ENCODE measurements at places on chromosomes 5 and 9. TPM values are rescaled to one million over a fixed set of nuclear protein-coding genes. Genes with fewer than 3 reads are reported as not detected.
A peak's percentile ranks its signal among the peaks of the same experiment; 100 is the strongest.

The ST6GALNAC6 gene
- polyA plus RNA-seq, result 37.5 TPM

The CYLC2 gene
- not detected for polyA plus RNA-seq

The RANBP3L gene
- 0.19 TPM for polyA plus RNA-seq

The PCDHGB6 gene
- polyA plus RNA-seq, result 4.5 TPM

The HK3 gene
- polyA plus RNA-seq, result 4.3 TPM

The AJM1 gene
- polyA plus RNA-seq, result 5.5 TPM

The CLTA gene
- 139 TPM for polyA plus RNA-seq

The TYRP1 gene
- 12.7 TPM for polyA plus RNA-seq

The ANKRD18A gene
- 1.3 TPM for polyA plus RNA-seq

The INSL6 gene
- not detected for polyA plus RNA-seq

- no peak for DNase-seq
- H3K4me3 ChIP-seq, result no peak overlapping the region
- no peaks in the 10 kb centered on the region for H3K36me3 ChIP-seq
- no peak overlapping the region for H3K27ac ChIP-seq
- H3K27me3 ChIP-seq, result no peaks in the 10 kb centered on the region
Measured at GRCh38 chr9:125761676-125762450, 14.7 kb downstream of the PBX3 start.

DNA sequence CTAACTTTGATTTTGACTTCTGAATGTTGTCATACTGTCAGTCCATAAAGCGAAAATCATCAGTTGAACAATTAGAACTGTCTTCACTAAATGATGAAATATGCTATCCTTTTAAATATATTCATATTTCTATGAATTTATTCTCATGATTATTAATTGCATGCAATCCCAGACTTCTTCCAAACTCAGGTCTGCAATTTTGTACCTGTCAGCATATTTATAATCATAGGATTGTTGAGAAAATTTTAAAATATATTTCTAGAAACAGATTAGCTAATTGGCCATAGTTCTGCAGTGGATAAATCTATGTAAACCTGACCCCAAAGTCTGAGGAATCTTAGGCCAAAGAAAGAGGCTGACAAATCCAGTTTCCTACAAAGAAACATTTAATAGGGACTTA, 347.5 kb downstream of the SLCO4C1 start:
- H3K4me1 ChIP-seq, result no peaks in the 10 kb centered on the region
- H3K27me3 ChIP-seq, result no peaks in the 10 kb centered on the region
- H3K4me3 ChIP-seq, result no peak overlapping the region

DNA sequence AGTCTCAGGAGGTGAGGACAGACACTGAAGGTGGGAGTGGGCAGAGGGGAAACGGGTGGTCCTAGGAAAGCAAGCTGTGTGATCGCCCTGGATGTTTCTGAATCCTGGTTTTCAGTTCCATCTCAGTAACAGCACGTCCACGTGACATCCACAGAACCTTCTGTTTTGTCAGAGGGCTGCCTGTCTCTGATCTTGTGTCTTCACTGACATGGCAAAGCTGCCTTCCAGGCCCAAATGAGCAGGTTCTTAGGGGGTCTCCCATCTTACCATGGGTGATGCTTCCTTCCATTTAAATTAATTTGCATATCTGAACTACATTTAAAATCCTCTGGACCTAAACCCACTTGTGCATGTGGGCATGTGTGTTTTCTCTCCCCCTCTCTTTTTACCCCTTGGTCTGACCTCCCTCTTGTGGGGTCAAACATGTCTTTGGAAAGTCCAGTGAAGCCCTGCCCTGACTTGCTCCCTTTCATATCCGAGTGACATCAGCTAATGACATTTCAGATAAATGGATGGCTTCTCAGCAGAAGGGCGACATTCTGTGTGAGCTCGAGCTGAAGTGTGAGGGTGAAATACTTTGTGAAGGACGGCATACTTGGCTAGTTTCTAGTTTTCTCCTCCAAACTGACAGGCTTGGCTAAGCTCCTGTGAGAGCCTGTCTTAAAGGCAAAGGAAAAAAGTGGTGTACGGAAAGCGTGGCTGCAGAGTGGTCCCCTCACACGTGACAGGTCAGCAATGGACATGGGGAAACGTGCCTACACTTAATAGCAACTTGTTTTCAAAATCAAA, 204.8 kb upstream of the S1PR3 start:
- H3K27me3 ChIP-seq, result no peaks in the 10 kb centered on the region
- no peak overlapping the region for H3K27ac ChIP-seq
- DNase-seq, result no peak

GRCh38 chr9:82511626-82512025, 523.1 kb downstream of the SPATA31D1 start:
- no peaks in the 10 kb centered on the region for H3K27me3 ChIP-seq
- no peaks in the 10 kb centered on the region for H3K4me1 ChIP-seq
- DNase-seq, result no peak
- no peak overlapping the region for H3K4me3 ChIP-seq
- H3K27ac ChIP-seq, result no peak overlapping the region

DNA sequence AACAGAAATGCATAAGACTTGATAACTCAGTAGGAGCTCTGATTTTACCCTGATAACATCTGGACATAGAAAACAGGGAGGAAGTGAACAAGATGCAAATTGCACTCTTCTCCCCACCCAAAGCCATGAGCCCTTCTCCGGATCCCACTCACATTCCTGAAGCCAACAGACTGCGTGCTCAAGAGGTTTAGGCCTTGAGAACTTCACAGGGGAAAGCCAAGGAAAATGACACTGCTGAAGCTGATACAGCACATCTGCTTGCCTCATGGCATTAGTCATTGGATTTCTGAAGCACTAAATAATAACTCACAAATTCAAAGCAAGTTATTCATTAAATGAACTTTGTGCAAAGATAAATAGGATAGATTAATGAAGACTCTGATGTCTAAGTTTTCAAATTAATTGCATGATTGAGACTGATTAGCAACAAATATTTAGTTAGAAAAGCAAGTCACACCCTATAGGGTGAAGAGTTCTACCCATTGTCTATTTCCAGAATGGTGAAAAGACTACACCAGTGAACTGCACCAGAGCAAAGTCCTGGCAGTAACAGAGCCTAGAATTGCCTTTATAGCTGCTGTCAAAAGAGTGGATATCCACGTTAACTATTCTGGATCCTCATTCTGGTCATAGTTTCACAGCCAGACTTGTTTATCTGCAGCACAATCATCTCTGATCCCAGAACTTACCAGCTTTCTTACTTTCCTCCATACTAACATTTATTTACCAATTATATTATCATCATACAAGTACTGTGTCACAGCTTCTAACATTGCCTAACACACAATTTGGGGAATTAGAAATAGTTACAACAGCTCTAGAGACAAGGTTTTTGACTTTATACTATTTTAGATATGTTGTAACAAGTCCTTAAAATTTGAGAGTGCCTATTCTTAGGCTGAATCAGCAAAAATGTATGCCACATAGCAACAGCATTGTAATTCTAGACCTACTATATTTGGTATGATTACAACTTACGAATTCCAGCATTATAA, 432.1 kb upstream of the RGMB start:
- no peaks in the 10 kb centered on the region for H3K4me1 ChIP-seq
- H3K27ac ChIP-seq, result no peak overlapping the region
- DNase-seq, result no peak
- H3K27me3 ChIP-seq, result no peaks in the 10 kb centered on the region

GRCh38 chr9:18660001-18660400, 186.0 kb downstream of the ADAMTSL1 start:
- H3K27ac ChIP-seq, result no peak overlapping the region
- no peaks in the 10 kb centered on the region for H3K27me3 ChIP-seq
- no peaks in the 10 kb centered on the region for H3K36me3 ChIP-seq
- no peak for DNase-seq
- H3K4me1 ChIP-seq, result no peaks in the 10 kb centered on the region

DNA sequence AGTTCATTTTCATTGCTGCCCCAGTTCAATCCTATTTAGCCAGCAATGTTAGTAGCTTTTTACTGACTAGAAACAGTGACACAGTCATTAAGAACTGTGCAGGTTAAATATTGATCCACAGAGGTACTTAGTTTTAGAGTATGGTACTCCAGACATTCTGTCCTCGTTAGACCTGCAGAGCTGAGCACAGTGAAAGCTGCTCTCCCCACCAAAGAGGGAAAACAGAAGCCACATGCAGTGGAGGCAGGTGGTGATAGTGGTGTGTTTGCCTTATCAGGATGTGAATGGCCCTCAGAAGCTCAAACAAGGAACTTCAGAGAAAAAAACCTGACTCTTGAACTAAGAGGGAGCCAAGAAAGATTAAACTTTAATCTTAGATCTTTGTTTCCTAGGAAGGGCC, 75.5 kb downstream of the UNC13B start:
- no peak for DNase-seq
- H3K4me1 ChIP-seq, result no peaks in the 10 kb centered on the region
- no peaks in the 10 kb centered on the region for H3K27me3 ChIP-seq
- no peak overlapping the region for H3K4me3 ChIP-seq

GRCh38 chr9:32603914-32604852, 31.2 kb upstream of the NDUFB6 start:
- H3K4me1 ChIP-seq, result no peaks in the 10 kb centered on the region
- no peak for DNase-seq
- H3K36me3 ChIP-seq, result no peaks in the 10 kb centered on the region
- no peak overlapping the region for H3K4me3 ChIP-seq
- H3K27me3 ChIP-seq, result no peaks in the 10 kb centered on the region
- H3K27ac ChIP-seq, result no peak overlapping the region

- no peak overlapping the region for H3K4me3 ChIP-seq
- no peak for DNase-seq
- no peak overlapping the region for H3K27ac ChIP-seq
- H3K27me3 ChIP-seq, result no peaks in the 10 kb centered on the region
- H3K36me3 ChIP-seq, result no peaks in the 10 kb centered on the region
Measured at GRCh38 chr9:95669253-95669652, 152.5 kb upstream of the PTCH1 start.

DNA sequence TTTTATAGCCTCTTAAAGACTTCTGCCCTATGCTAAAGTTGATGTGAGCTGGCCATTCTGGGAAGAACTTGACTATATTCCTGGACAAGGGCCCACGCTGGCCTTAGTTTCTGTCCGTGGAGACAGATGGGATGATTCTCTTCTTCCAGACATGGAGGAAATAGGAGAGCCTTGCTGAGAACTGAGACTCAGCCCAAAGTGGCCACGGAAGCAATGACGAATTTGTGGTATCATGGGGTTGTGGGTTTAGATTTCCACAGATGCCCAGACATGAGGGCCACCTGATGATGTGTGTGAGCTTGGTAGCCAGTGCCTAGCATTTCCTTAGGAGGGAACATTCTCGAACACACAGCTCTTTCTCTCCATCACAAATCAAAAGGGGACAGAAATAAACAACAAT, 309.1 kb downstream of the NSG2 start:
- H3K27me3 ChIP-seq, result no peaks in the 10 kb centered on the region
- H3K4me1 ChIP-seq, result no peaks in the 10 kb centered on the region
- H3K36me3 ChIP-seq, result no peaks in the 10 kb centered on the region
- H3K27ac ChIP-seq, result no peak overlapping the region
- H3K4me3 ChIP-seq, result no peak overlapping the region

- H3K27me3 ChIP-seq, result no peaks in the 10 kb centered on the region
- H3K36me3 ChIP-seq, result no peaks in the 10 kb centered on the region
- H3K4me1 ChIP-seq, result no peaks in the 10 kb centered on the region
- no peak overlapping the region for H3K4me3 ChIP-seq
- H3K27ac ChIP-seq, result no peak overlapping the region
Measured at GRCh38 chr9:13070612-13071595, 208.6 kb downstream of the MPDZ start.

DNA sequence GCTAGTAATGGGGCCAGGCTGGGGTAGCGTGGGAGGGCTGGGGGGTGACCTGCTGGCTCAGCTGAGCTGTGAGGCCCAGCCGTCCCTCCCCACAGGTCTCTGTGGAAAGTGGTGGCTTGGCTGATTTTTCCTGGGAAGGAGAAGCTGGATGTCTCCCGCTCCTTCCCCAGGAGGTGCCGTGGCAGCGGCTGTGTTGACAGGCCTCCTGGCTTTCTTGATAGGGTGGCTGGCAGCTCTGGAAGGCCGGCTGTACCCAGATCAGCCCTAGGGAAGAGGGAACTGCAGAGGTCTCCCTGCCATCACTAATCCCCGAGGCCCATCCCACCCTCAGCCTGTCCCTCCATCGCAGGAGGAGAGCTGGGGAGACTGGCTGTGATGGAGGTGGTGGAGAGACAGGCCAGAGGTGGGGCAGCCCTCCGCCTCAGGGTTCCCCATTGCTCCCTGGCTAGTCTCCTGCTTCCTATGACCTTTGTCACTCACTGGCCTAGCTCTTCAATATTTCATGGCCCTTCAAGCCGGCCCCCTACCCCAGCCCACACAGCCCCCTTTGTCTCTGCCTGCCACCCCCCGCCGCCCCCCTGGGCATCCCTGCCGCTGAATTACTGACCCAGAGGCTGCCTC, 6.8 kb downstream of the CXXC5 start:
- no peaks in the 10 kb centered on the region for H3K27me3 ChIP-seq
- peaks cover 92% of the 10 kb centered on the region for H3K4me1 ChIP-seq
- peak overlapping the region; percentile 93 for H3K27ac ChIP-seq
- H3K4me3 ChIP-seq, result no peak overlapping the region
- no peaks in the 10 kb centered on the region for H3K36me3 ChIP-seq

- no peaks in the 10 kb centered on the region for H3K36me3 ChIP-seq
- H3K27me3 ChIP-seq, result peaks cover 17% of the 10 kb centered on the region
- DNase-seq, result no peak
- H3K27ac ChIP-seq, result no peak overlapping the region
- H3K4me3 ChIP-seq, result peak overlapping the region; percentile 61
Measured at GRCh38 chr5:176608937-176609723, 826 bp downstream of the GPRIN1 start.

- no peaks in the 10 kb centered on the region for H3K36me3 ChIP-seq
- no peaks in the 10 kb centered on the region for H3K27me3 ChIP-seq
- no peaks in the 10 kb centered on the region for H3K4me1 ChIP-seq
- no peak overlapping the region for H3K4me3 ChIP-seq
- no peak for DNase-seq
Measured at GRCh38 chr5:80619086-80619485, 35.4 kb upstream of the MSH3 start.

GRCh38 chr5:158139161-158139560, 280.2 kb upstream of the CLINT1 start:
- H3K27me3 ChIP-seq, result no peaks in the 10 kb centered on the region
- DNase-seq, result no peak
- no peaks in the 10 kb centered on the region for H3K36me3 ChIP-seq
- H3K27ac ChIP-seq, result no peak overlapping the region
- peaks cover 4% of the 10 kb centered on the region for H3K4me1 ChIP-seq
- H3K4me3 ChIP-seq, result no peak overlapping the region

- no peaks in the 10 kb centered on the region for H3K36me3 ChIP-seq
- H3K4me3 ChIP-seq, result peak overlapping the region; percentile 82
- no peak for DNase-seq
- H3K27me3 ChIP-seq, result no peaks in the 10 kb centered on the region
- peaks cover 35% of the 10 kb centered on the region for H3K4me1 ChIP-seq
Measured at GRCh38 chr9:105246656-105247173, 2.3 kb downstream of the SLC44A1 start.

- no peak overlapping the region for H3K4me3 ChIP-seq
- no peak overlapping the region for H3K27ac ChIP-seq
- no peak for DNase-seq
- H3K27me3 ChIP-seq, result no peaks in the 10 kb centered on the region
- no peaks in the 10 kb centered on the region for H3K4me1 ChIP-seq
- no peaks in the 10 kb centered on the region for H3K36me3 ChIP-seq
Measured at GRCh38 chr5:8730194-8730593, 815.7 kb downstream of the SEMA5A start.

Data from heart left ventricle (tissue), 16 donors.